ENCODE measurements at places on chromosomes 1 and 21. TPM values are rescaled to one million over a fixed set of nuclear protein-coding genes. Genes with fewer than 3 reads are reported as not detected.

- no peak for DNase-seq
Measured at GRCh38 chr1:17665950-17666720, 89.0 kb upstream of the ACTL8 start.

DNA sequence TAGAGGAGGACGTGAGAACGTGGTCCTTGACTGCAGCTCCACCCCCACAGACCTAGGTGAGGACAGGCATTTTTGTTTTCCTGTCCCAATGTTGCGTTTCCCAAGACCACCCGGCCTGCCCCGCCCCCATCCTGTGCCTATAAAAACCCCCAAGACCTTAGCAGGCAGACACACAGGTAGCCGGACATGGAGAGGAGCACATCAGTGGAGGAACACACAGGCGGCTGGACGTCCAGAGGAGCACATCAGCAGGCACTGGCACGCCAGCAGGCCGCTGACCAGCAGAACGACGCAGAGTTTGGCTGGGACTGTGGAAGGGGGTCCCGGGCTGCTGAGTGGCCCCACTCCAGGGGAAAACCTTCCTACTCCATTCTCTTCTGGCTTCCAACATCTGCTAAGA, 12.7 kb upstream of the HMGCL start:
- DNase-seq: no peak

GRCh38 chr1:1189111-1189510, 15.4 kb downstream of the TTLL10 start:
- no peak for DNase-seq

DNA sequence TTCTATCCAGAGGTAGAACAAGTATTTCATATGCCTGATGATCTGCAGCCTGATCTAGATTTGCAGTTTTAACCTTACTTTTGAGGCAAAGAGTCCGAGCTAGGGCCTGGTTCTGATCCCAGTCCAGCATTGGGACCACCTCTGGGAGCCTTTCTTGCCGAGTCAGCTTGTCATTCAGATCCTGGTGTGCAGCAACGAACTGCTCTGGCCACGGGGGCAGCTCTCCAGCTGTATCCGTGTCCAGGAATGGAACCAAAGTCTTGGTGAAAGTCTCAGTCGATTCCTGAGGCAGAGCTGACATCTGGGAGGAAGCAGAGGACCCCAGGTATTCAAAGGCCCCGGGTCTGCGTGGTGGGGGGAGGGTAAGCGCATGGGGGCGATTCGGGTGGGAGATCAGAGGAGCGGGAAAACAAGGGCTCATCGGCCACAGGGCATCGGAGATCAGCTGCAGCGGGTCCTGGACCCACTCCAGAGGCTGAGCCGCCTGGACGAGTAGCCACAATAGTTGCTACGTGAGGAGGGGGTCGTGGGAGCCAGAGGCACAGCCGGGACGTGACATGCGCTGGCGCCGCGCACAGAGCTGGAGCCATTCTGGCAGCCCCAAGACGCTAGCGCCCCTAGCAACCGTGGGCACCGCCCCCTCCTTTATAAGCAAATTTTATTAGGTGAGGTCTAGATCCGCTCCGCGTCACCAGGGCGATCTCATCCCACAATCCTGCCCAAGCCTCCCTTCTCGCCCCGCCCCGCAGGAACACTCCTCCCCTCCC, 32.4 kb upstream of the BSDC1 start:
- no peak for DNase-seq

GRCh38 chr1:183372586-183373230, 45.5 kb downstream of the NMNAT2 start:
- DNase-seq: no peak

GRCh38 chr1:67052741-67053534, 1.0 kb downstream of the SLC35D1 start:
- peak; percentile 0 for DNase-seq

GRCh38 chr1:164423136-164423535, 135.8 kb upstream of the PBX1 start:
- no peak for DNase-seq

DNA sequence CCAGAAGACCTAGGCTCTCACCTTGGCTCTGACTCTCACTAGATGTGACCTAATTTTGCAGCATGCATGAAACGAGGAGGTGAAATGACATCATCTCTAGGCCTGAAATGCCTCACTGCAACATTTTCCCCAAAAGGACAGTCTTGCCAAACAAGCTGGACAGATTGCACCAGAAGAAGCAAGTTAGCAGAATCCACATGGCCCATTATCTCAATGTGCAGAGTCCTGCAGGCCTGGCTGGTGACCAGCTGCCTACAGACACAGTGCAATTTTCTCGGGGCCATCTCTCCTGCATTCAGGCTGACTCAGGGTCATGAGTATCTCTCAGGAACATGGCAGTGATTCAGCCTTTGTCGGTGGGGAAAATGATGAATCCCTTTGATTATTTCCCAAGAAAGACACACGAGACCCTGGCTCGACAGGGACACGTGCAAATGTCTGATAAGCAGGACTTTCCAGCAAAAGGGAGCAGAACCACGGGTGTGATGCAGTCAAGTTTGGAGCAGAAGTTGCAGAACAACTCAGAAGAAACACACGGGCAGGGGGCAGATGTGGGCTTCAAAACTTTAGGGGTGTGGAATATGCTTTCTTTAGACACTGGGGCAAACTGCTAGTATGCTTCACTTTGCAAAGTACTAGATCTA, 38.7 kb downstream of the TRIM67 start:
- no peak for DNase-seq

DNA sequence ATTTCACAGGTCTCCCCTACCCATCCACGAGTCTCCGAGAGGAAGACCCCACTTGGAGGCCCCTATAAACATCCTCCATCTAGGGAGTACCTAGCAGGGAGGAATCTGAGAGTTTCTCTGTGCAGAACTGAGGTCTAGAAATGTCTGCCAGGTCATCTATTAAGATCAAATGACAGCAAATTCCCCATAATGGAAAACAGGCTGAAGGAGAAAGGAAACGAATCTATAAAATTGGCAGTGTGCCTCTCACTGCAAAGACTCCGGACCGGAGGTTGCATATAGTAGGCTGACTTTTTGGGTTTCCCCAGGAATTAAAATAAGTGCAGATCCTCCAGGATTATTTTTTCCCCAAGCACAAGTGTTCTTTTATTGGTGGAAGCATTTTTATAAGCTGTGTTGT, 57.7 kb downstream of the NMNAT2 start:
- DNase-seq: no peak

- DNase-seq: no peak
Measured at GRCh38 chr1:111920221-111921024, 69.0 kb downstream of the KCND3 start.

KCNK2 gene
- 0.23 TPM for total RNA-seq

SYT14 gene
- total RNA-seq: not detected

RBBP4 gene
- 82.0 TPM for total RNA-seq

ERG gene
- total RNA-seq: 10.9 TPM

CYP2J2 gene
- 19.6 TPM for total RNA-seq

C1QA gene
- 11.7 TPM for total RNA-seq

Measured in esophagus squamous epithelium (tissue), 5 donors.